Activated CD4-positive, alpha-beta T cell treated with anti-CD3 and anti-CD28 coated beads for 24 hours (primary cell): ENCODE measurements at places on chromosomes 7 and 10.

DNA sequence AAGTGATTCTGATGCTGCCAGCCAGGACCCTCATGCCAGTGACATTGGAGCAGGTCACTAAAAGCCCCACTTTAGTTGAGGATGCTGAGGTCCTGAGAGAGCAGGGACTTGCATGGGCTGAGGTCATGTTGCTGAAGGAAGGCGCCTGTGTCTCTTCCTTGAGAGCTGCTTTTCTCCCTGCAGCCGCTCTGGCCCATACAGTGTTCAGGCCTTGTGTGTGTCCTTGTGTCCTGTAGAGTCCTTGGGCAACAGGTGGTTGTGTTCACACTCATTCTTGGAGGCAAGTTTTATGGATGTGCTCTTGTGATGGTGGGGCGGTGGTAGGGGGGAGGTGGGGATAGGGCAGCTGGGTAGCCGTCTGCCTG, 33.3 kb downstream of the TSPAN14 start:
- no peak for DNase-seq

GRCh38 chr10:33388382-33388781, 53.9 kb upstream of the NRP1 start:
- DNase-seq = no peak

GRCh38 chr7:7569615-7570014, 2.9 kb downstream of the MIOS start:
- no peak for DNase-seq

GRCh38 chr10:58477122-58477521, 35.5 kb upstream of the BICC1 start:
- no peak for DNase-seq

GRCh38 chr10:96955794-96956193, 123.7 kb downstream of the LCOR start:
- DNase-seq = no peak
